ENCODE measurements at places on chromosomes 7 and 10. TPM values are rescaled to one million over a fixed set of nuclear protein-coding genes. Genes with fewer than 3 reads are reported as not detected.

The CCDC136 gene
- 1.8 TPM for total RNA-seq

The CHRM2 gene
- total RNA-seq: 0.28 TPM

The CFAP43 gene
- 2.1 TPM for total RNA-seq

- no peaks in the 10 kb centered on the region for H3K4me1 ChIP-seq
- H3K4me3 ChIP-seq: no peak overlapping the region
- H3K36me3 ChIP-seq: no peaks in the 10 kb centered on the region
Observed at GRCh38 chr10:4888236-4888635, 62.2 kb downstream of the AKR1E2 start.

The CASD1 gene
- 30.3 TPM for total RNA-seq

The DPCD gene
- total RNA-seq: 30.5 TPM

DNA sequence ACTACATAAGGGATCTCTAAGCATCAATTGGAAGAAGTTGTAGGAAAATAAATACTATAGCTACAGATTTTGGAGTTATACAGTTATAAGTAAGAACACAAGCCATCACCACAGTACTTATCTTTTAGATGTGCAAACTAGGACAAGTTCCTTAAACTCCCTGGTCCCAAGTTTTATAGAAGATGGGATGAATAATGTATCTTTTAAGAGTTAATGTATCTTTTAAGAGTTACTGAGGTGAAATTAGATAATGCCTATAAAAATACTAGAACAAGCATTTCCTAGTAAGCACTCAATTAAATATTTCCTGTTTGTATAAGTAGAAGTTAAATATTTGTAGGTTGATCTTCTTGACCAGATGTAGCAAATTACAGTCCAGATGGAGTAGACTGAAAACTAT lies 56.8 kb downstream of the SEMA3A start:
- no peaks in the 10 kb centered on the region for H3K27me3 ChIP-seq
- H3K36me3 ChIP-seq: no peaks in the 10 kb centered on the region
- H3K4me1 ChIP-seq: no peaks in the 10 kb centered on the region
- H3K27ac ChIP-seq: no peak overlapping the region

DNA sequence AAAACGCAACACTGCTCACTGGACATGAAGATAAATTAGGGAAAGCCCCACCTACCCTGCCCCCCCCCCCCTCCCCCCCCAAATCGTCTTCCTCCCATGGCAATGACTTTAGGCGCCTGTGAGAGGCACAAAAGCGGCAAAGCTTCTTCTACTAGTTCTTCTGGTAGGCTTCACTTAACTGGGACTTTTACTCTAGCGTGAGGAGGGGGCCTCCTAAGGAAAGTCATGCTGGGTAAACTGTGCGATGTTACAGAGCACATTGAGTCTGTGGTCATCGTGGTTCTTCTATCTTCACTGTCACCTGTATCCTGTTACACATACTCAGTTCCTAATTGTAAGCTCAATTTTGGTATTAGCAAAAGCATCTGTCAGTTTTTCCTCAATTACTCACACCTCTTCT lies 25.1 kb downstream of the HSPB1 start:
- H3K4me3 ChIP-seq: no peak overlapping the region
- peaks cover 45% of the 10 kb centered on the region for H3K36me3 ChIP-seq
- no peak overlapping the region for H3K27ac ChIP-seq
- H3K27me3 ChIP-seq: no peaks in the 10 kb centered on the region

- no peaks in the 10 kb centered on the region for H3K27me3 ChIP-seq
- peak; percentile 75 for DNase-seq
- no peak overlapping the region for H3K4me3 ChIP-seq
- peaks cover 8% of the 10 kb centered on the region for H3K4me1 ChIP-seq
- H3K27ac ChIP-seq: no peak overlapping the region
- no peaks in the 10 kb centered on the region for H3K36me3 ChIP-seq
Observed at GRCh38 chr7:99860281-99861127, 16.3 kb downstream of the OR2AE1 start.

The ZDHHC16 gene
- 28.1 TPM for total RNA-seq

GRCh38 chr10:116848032-116848943 lies 1.0 kb upstream of the ENO4 start:
- H3K27me3 ChIP-seq: no peaks in the 10 kb centered on the region
- peaks cover 5% of the 10 kb centered on the region for H3K4me1 ChIP-seq
- no peaks in the 10 kb centered on the region for H3K36me3 ChIP-seq
- no peak overlapping the region for H3K27ac ChIP-seq

GRCh38 chr10:79440281-79440680 lies 5.1 kb downstream of the ZCCHC24 start:
- H3K27ac ChIP-seq: peak overlapping the region; percentile 15
- H3K4me3 ChIP-seq: no peak overlapping the region
- no peak for DNase-seq
- H3K27me3 ChIP-seq: no peaks in the 10 kb centered on the region
- no peaks in the 10 kb centered on the region for H3K36me3 ChIP-seq

GRCh38 chr7:136086712-136087111 lies 109.6 kb upstream of the MTPN start:
- peak; percentile 72 for DNase-seq
- H3K36me3 ChIP-seq: no peaks in the 10 kb centered on the region
- peaks cover 7% of the 10 kb centered on the region for H3K4me1 ChIP-seq
- no peaks in the 10 kb centered on the region for H3K27me3 ChIP-seq
- H3K27ac ChIP-seq: no peak overlapping the region

The TSPAN15 gene
- 6.9 TPM for total RNA-seq

GRCh38 chr7:122453432-122453831 lies 148.9 kb upstream of the FEZF1 start:
- no peak overlapping the region for H3K4me3 ChIP-seq
- H3K36me3 ChIP-seq: no peaks in the 10 kb centered on the region
- no peak for DNase-seq
- H3K27me3 ChIP-seq: no peaks in the 10 kb centered on the region

- H3K4me1 ChIP-seq: peaks cover 12% of the 10 kb centered on the region
- H3K36me3 ChIP-seq: peaks cover 1% of the 10 kb centered on the region
- no peaks in the 10 kb centered on the region for H3K27me3 ChIP-seq
- DNase-seq: no peak
- no peak overlapping the region for H3K4me3 ChIP-seq
Observed at GRCh38 chr10:125102246-125102645, 58.1 kb downstream of the CTBP2 start.

The POM121 gene
- total RNA-seq: 5.7 TPM

GRCh38 chr7:137715121-137715520 lies 131.7 kb downstream of the DGKI start:
- no peaks in the 10 kb centered on the region for H3K36me3 ChIP-seq
- no peak overlapping the region for H3K27ac ChIP-seq
- no peak for DNase-seq
- H3K4me3 ChIP-seq: no peak overlapping the region

DNA sequence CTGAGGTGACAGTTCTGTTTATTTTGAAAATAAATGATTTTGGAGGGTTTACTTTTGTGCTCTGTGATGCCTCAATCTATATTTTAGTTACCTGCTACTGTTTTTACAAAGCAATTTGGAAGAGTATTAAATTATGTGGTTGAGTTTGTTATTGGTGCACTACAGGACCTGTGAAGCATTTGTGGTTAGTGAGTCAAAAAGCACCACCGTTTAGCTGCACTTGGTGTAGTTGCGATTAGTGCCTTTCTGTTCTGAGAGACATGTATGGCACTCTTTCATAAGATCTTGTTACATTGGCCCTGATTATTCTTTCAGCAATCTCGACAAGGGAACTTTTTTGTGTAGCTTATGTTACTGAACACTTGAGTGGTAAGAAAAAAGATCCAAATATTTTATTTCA lies 132.2 kb downstream of the BBS9 start:
- H3K4me1 ChIP-seq: no peaks in the 10 kb centered on the region
- no peak overlapping the region for H3K4me3 ChIP-seq
- H3K36me3 ChIP-seq: no peaks in the 10 kb centered on the region
- DNase-seq: no peak
- H3K27ac ChIP-seq: no peak overlapping the region

DNA sequence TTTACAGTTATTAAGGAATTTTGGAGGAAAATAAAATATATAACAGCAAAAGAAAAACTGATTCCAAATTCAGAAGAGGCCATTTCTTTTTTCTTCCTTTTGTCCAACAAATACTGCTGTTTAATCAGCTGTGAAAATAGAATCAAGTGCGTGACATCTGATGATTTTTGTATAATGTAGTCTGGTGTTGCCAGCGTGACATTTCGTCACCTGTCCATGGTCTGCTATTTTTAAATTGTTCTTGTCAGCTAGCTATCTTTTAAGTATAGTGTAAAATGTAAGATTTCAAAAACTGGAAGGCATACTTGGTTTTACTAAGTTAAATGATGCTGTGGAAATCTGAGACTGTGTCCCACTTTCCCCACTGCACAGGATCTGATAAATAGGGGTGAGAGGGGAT lies 105.9 kb downstream of the CPEB3 start:
- no peaks in the 10 kb centered on the region for H3K27me3 ChIP-seq
- H3K4me1 ChIP-seq: peaks cover 14% of the 10 kb centered on the region
- H3K4me3 ChIP-seq: no peak overlapping the region

The TMEM213 gene
- not detected for total RNA-seq

GRCh38 chr10:27743877-27744801 lies 1.5 kb downstream of the MKX start:
- no peak for DNase-seq
- H3K27me3 ChIP-seq: peaks cover 72% of the 10 kb centered on the region
- peaks cover 47% of the 10 kb centered on the region for H3K4me1 ChIP-seq

GRCh38 chr10:65571011-65571570 lies 1354.7 kb upstream of the LRRTM3 start:
- DNase-seq: no peak
- H3K27ac ChIP-seq: no peak overlapping the region
- peak overlapping the region; percentile 49 for H3K4me3 ChIP-seq
- H3K36me3 ChIP-seq: no peaks in the 10 kb centered on the region

- no peak for DNase-seq
- H3K27ac ChIP-seq: no peak overlapping the region
- peaks cover 53% of the 10 kb centered on the region for H3K4me1 ChIP-seq
Observed at GRCh38 chr7:5638994-5639393, 142.5 kb downstream of the RNF216 start.

The IFIT2 gene
- 12.5 TPM for total RNA-seq

The CNNM1 gene
- total RNA-seq: 1.5 TPM

GRCh38 chr7:81161451-81162075 lies 242.7 kb upstream of the SEMA3C start:
- no peaks in the 10 kb centered on the region for H3K27me3 ChIP-seq
- no peaks in the 10 kb centered on the region for H3K36me3 ChIP-seq
- H3K4me3 ChIP-seq: no peak overlapping the region
- H3K4me1 ChIP-seq: no peaks in the 10 kb centered on the region

The SLC13A1 gene
- total RNA-seq: not detected

The CLCN1 gene
- total RNA-seq: not detected

The VAX1 gene
- total RNA-seq: not detected

DNA sequence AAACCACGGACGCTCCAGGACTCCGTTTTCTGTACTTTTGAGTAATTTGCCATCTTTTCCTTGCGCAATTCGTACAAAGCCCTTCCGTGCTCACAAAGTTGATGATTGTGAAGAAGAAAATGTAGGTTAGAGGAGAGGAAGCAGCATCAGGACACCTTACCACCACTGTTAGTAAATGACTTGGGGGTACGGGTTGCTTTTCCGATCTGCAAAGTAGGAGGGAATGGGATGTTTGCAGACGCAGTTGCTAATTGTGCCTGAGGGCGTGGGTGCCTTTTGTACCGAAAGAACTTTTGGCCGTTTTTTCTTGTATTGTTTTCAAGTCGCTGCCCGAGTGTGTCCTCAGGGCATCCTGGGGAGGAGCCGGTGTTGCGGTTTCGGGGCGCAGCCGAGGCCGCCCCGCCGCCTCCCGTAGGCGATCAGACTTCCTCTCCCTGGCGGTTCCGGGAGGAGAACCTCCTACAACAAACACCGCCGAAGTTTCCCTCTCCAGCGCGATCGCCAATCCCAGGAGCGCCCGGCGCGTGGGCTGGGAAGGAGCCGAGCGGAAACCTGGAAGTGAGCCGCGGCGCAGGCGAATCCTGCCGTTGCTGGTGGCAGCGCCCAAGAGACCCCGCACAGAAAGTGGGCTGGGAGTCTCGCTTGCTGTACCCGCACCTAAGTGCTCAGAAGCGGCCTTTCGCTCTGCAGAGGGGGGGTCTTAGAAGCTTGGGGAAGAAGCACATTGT lies 1.0 kb downstream of the PRR15 start:
- DNase-seq: peak; percentile 22
- peaks cover 5% of the 10 kb centered on the region for H3K4me1 ChIP-seq
- H3K27ac ChIP-seq: no peak overlapping the region

The COL28A1 gene
- 1.7 TPM for total RNA-seq

GRCh38 chr10:81472927-81473470 lies 402.0 kb upstream of the NRG3 start:
- no peak overlapping the region for H3K4me3 ChIP-seq
- no peaks in the 10 kb centered on the region for H3K4me1 ChIP-seq
- no peaks in the 10 kb centered on the region for H3K36me3 ChIP-seq
- H3K27me3 ChIP-seq: no peaks in the 10 kb centered on the region

DNA sequence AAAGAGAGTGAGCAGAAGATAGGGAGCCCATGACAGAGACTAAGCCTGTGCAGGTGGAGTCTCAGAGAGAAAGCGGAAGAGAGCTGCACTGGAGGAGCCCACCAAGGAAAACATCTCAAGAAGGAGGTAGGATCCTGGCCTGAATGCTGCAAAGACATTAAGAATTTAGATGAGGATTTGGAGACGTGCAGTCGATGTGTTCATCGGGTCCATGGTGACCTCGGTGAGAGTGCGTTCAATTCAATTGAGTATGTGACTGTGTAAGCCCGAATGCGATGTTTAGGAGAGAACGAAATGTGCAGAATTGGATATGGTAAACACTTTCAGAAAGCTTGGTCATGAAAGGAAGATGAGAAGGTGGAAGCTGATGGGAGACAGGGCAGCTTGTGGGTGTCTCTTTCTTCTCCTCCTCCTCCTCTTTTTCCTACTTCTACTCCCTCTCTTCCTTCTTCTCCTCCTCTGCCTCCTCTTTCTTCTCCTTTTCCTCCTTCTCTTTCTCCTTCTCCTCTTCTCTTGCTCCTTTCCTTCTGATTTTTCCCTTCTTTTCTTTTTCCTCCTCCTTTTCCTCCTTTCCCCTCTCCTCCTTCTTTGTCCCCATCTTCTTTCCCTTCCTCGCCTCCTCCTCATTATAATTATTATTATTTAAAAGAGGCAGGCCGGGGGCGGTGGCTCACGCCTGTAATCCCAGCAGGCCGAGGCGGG lies 276.0 kb downstream of the RPS24 start:
- no peaks in the 10 kb centered on the region for H3K4me1 ChIP-seq
- H3K36me3 ChIP-seq: no peaks in the 10 kb centered on the region
- no peaks in the 10 kb centered on the region for H3K27me3 ChIP-seq
- DNase-seq: no peak

DNA sequence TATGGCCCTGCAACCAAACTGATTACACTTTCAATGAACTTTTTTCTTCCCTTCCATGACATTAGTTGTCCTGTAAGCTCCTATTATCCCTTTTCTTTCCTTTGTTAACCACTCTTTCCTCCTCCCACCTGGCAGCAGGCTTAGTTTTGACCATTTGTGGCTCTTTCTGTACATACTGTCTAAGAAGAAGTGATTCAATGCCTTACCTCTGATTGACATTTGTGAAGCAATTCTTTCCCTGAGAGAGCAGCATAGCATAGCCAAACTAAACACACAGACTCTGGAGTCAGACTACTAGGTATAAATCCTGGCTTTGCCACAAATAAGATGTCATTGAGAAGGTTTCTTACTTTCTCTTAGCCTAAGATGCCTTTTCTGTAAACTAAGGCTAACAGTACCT lies 48.9 kb downstream of the AHR start:
- H3K4me1 ChIP-seq: no peaks in the 10 kb centered on the region
- no peaks in the 10 kb centered on the region for H3K27me3 ChIP-seq
- no peaks in the 10 kb centered on the region for H3K36me3 ChIP-seq
- no peak overlapping the region for H3K27ac ChIP-seq

The GNAT3 gene
- total RNA-seq: not detected

- no peak overlapping the region for H3K4me3 ChIP-seq
- H3K27me3 ChIP-seq: no peaks in the 10 kb centered on the region
- no peak overlapping the region for H3K27ac ChIP-seq
- DNase-seq: peak; percentile 54
- no peaks in the 10 kb centered on the region for H3K36me3 ChIP-seq
Observed at GRCh38 chr10:75049316-75050148, 61.9 kb upstream of the SAMD8 start.

The PKD1L1 gene
- total RNA-seq: 0.14 TPM
